Left kidney (tissue), 8 donors: ENCODE measurements at places on chromosomes 2 and 18.

GRCh38 chr2:177551989-177552421 lies 159.4 kb downstream of the AGPS start:
- DNase-seq = no peak

GRCh38 chr2:40915651-40916050 lies 463.8 kb upstream of the SLC8A1 start:
- DNase-seq = peak; percentile 10

DNA sequence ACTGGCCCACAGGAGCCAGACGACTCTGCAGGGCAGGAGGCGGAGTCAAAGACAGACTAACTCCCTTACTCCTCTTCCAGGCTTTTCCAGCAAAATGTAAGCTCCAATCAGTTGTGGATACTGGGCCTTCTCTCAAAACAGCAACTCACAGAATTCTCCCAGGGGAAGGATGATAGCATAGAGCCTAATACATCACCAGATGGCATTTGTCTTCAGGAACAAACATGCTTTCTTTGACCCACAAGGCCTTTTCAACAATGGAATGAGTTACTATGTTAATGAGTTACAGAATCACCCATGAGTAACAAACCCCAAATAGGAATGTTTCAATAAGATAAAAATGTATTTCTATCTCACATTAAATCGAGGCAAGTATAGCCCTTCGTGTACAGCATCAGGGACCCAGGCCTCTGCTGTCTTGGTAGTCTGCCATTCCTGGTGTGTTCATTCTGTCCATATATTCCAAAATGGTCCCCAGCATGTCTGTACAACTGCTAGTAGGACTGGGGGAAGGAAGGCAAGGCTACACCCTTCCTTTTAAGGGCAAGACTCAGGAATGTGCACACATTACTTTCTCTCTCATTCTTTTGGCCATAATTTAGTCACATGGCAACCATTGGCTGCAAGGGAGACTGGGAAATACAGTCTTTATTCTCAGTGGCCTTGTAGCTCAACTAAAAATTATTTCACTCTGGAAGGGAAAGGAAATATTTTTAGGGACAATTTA lies 76.4 kb downstream of the BOD1L2 start:
- DNase-seq = peak; percentile 11

DNA sequence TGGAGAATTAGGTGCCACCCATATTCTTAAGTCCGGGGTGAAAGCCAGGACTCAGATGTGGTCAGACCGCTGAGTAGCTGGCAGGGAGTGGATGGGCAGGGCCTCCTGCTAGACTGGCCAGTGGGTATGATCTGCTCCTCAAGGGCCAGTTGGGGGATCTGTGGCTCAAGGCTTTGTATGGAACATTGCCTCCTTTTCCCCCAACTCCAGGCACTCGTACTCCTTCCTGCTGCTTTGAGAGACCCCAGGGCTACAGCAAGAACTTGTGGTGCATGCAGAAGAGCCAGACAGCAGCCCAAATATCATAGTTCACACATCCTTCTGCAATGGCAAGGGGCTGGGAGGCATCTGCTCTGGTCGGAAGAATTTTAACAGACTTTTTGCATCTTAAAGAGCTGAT lies 61.7 kb downstream of the PDCL3 start:
- no peak for DNase-seq

DNA sequence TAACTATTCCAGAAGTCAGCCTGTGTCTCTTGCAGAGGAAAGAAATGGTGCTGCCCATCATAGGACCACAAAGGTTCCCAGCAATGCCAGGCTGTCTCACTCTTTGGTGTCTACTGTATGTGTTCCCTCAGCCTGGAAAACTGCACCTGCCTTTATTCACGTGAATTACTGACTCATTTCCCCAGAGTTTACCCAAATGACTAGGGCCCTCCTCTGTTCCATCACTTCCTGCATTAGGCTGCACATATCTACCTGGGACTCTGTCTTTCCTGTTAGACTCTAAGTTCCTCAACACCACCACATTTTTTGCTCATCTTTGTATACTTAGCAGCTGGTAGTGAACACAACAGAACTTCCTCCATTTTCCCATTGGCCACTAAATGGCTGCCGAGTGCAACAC lies 188.3 kb downstream of the FHOD3 start:
- no peak for DNase-seq

DNA sequence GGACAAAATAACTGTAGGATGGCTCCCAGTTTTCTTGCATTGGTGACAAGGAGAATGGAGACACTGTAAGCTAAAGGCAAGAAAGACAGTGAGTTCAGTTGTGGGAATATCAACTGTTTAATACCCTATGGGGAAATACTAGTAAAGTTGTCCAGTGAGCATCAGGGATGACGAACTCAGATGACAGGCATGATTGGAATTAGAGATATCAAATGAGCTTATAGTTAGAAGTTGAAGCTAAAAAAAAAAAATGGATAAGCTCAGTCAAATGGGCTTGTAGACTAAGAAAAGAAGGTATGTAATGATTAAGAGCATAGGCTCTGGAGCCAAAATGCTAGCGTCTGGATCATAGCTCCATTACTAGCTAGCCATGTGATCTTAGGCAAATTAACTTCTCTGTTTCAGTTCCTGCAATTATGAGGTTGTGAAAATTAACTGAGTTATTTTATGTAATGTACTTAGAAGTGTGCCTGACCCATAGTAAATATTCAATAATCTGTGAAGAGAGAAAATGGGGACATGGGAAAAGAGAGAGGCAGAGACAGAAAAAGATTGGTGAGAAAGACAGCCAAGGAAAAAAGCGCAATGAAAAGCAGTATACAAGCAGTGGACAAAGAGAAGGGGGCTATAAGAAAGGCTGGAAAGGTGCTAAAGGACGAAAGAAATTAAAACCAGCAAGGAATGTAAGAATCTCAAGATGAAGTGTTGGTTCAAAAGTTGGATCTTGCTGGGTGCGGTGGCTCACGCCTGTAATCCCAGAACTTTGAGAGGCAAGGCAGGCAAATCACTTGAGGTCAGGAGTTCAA lies 95.7 kb upstream of the SLC39A10 start:
- no peak for DNase-seq

- peak; percentile 67 for DNase-seq
Observed at GRCh38 chr2:149329489-149330126, 779 bp upstream of the LYPD6 start.

GRCh38 chr18:51890762-51891161 lies 449.2 kb upstream of the DCC start:
- DNase-seq = peak; percentile 24

DNA sequence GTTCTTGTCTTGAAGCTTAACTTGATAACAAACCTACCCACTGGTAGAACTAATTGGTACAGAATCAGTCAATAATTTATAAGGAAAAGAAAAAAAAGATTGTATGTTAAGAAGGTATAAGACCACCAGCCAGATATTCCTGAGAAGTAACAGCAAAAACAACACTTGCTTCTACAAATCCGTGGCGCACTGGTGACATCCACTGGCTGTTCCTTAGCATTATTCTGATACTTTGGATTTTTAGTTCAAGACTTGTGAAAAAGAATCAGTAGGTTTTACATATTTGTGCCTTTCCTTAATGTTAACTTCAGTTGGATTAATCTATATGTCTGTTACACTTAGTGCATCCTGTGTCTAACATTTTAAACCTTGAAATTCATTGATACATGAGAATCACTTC lies 141.8 kb downstream of the GRB14 start:
- peak; percentile 37 for DNase-seq

DNA sequence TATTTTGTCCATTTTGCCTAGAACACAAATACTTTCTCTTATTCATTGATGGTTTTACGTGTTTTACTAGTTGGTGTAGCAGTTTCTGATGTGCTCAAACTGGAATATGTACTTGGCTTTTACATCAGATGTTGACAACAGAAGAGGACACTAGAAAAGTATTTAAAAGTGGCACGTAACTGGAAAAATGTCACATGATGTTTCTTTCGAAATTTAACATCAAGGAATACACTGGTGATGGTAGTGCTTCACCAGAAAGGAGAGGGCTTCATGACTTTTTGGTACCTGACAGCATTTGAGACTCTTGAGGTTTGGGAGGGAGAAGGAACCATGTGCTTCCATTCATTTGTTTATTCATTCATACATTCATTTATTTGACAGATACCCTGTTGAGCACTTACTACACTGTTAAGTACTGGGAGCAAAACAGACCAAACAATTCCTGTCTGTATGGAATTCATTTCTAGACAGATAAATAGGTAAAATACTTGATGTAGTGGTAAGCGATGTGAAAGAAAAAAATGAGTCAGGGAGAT lies 1.5 kb downstream of the GIGYF2 start:
- no peak for DNase-seq

GRCh38 chr2:176642074-176642473 lies 372.8 kb downstream of the MTX2 start:
- DNase-seq = no peak

GRCh38 chr18:59881728-59882656 lies 17.8 kb upstream of the PMAIP1 start:
- peak; percentile 38 for DNase-seq

GRCh38 chr2:237714690-237715458 lies 83.7 kb upstream of the RBM44 start:
- no peak for DNase-seq

DNA sequence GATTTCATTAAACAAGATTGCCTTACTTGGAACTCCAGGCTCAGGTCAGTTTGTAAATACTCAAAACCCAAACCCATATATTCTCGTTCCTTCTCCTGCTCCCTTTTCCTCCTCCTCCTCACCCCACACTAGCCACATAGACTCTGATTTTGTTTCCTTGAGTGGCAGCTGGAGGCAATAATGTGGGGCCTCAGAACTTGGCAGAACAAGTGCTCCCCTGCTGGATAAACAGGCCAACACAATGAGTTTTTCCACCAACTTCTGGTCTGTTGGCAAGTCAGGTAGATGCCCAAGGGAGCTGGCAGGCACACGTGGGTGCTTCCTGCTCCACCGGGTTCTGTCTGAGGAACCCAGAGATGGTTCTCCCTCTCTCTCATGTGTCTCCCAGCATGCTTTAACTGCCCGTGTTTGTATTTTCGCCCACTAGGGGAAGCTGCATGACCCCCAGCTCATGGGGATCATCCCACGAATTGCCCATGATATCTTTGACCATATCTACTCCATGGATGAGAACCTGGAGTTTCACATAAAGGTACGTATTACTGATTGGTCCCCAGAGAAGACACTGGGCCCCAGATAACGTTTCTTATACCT lies 61.9 kb downstream of the KIF5C start:
- no peak for DNase-seq

DNA sequence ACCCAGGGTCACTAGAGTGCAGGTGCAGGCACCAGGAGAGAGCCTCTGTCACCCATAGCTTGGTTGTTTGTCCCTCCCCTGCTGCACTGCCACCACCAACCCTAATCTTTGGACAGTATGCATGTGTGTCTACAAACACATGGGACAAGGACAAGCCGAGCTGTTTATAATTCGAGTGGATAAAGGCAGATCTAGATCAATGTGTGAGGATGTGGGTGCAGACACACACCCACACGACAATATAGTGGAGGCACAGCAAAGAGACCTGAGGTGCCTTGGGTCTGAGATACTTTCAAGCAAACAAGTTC lies 199.2 kb downstream of the TNS1 start:
- DNase-seq = no peak

DNA sequence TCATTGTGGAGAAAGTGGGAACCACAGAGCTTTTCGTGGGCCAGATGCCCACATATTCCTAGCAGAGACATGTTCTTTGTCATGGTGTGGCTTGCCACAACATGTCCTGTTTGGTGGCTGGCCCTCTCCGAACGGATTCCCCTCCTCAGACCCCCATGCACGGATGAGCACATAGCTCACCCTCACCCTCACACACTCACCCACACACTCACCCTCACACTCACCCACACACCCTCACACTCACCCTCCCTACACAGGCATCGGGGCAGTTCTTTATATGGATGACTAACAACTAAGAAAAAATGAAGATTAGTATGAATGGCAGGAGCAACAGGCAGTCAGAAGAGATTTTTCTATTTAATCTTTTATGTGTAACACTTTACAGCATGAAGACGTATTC lies 149.9 kb downstream of the ZNF236 start:
- DNase-seq = no peak

DNA sequence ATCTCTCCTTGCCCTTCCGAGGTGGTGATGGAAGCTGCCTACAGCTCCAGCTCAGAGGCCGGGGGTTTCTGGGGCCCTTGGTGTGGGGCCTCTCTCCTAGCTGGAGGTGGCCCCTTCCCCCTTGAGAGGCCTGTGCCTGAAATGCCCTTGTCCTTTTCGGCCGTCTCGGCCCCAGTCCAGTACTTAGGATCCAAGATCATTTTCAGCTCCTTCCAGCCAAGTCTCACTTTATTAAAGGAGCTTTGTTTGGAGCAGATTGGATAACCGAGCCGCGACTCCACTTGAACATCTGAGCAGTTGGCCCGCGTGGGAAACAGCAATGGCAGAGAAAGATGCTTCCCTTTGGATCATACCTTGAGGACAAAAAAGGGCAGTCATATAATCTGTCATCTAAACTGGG lies 125.0 kb downstream of the NEDD4L start:
- DNase-seq = no peak

GRCh38 chr2:62240546-62240945 lies 44.6 kb downstream of the B3GNT2 start:
- no peak for DNase-seq

DNA sequence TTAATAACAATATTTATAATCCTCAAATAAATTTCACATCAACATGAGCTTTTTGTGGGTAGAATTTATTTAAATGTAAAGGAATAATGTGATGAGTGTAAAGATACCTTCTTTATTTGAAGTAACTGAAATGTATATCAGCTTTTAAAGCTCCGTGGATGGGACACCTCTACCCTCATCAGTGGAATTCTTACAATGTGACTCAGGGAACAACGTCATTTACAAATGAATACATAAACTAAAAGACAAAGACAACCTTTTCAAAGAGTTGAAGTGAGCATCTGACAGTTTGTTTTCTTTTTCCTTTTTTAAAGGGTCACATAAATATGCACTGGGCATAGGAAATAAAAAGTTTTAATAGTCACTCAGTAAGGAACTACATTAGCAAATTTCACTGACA lies 1127.0 kb upstream of the CRIM1 start:
- no peak for DNase-seq

DNA sequence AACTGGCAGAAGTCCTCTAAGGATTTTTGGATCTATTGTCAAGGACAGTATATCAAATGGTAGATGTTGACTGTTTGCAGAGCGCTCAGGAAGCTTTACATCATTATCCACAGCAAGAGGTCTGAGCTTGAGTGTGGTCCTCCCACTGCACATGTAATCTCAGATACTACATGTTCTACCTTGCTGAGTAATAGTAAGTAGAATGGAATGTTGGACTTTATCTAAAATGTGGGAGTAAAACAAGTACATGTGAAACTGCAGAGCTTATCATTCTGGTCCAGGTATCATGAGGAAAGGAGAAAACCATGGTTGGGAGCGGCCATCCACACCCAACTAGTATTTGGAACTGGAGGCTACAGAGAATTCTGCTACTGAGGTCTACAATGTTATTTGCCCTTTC lies 19.3 kb upstream of the CD28 start:
- no peak for DNase-seq

GRCh38 chr18:2805970-2806943 lies 40.5 kb upstream of the EMILIN2 start:
- DNase-seq = no peak

DNA sequence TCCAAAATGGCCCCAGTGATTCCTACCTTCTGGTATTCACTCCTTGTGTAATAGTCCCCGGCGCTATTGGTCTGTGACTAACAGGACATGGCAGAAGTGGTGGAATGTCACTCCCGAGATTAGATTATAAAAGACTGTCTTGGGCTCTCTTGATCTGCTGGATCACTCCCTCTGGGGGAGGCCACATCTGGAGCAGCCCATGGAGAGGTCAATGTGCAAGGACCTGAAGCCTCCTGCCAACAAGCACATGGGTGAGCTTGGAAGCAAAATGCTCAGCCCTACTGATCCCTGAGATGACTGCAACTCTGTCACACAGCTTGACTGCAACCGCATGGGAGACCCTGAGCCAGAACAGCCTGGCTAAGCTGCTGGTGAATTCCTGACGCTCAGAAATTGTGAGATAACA lies 94.3 kb upstream of the GLI2 start:
- no peak for DNase-seq
